Activated T-helper 9 cell treated with anti-CD3 and anti-CD28 coated beads, Interleukin-2, amount 50 U/mL, for 16 hours (primary cell): ENCODE measurements at places on chromosomes 3 and 15.

DNA sequence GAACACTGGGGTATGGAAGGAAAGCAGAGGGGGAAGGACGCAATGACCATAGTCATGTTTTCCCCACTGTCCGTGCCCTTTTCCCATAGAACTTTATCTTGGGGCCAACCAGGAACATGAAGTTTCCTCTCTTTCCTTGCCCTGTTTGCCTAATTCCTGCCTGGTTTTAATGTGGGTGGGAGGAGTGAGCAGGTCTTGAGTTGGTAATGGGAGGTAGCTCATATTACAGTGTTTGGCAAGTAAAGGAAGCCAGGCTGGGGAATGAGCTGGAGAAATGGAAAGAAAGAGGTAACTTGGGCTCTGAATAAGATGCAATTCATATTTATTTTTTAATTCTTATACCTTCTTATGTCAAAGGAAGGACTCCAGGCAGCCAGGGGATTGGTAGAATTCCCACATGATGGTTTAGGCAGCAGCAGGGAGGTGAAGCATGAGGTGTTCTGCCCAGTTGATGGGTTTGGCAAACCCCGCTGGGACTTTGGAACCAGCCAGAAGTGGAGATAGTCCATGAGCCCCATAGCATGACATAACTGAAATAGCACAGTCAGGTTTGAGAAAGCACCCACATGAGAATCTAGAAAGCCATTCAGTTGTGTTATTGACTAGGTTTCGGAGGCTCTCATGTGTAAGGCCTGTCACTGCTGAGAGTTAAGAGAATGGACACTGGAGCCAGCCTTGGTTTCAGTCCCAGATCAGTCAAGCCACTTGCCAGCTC lies 60.0 kb downstream of the CCK start:
- DNase-seq: no peak

DNA sequence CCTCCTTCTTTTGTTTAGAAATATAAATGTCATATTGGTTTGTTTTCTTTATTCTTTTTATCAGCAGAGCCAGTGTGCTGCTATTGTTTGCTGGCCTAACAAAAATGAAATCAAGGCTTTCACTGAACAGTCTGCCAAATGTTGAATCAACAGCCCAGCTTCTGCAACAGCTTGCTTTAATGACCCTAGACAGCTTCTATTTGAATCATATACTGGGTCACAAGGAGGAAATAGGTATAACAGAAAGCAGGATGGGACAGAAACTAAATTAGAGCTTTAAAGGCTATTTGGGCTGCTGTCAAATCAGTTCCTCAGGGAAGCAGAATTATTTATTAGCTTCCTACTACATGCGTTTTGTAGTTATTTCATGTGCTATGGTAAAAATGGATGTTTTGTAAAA lies 12.1 kb upstream of the DNAJC13 start:
- DNase-seq: no peak

DNA sequence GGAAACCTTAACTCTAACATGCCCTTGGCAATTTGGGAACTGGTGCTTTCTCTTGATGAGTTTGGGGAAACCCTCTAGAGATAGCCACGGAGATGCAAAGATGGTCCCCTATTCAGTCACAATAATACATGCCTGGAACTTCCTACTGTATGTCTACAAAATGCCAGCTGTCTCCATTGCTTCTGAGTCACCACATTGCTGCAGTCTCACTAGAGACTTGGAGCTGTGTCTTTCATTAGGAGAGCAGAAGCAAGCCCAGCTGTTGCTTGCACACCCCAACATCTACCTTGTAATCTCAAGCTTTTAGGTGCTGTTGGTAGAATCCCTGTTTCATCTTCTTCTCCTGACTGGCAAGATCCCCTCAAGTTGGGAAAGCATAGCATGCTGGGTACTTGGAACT lies 261.0 kb downstream of the ADAMTSL3 start:
- DNase-seq: no peak

DNA sequence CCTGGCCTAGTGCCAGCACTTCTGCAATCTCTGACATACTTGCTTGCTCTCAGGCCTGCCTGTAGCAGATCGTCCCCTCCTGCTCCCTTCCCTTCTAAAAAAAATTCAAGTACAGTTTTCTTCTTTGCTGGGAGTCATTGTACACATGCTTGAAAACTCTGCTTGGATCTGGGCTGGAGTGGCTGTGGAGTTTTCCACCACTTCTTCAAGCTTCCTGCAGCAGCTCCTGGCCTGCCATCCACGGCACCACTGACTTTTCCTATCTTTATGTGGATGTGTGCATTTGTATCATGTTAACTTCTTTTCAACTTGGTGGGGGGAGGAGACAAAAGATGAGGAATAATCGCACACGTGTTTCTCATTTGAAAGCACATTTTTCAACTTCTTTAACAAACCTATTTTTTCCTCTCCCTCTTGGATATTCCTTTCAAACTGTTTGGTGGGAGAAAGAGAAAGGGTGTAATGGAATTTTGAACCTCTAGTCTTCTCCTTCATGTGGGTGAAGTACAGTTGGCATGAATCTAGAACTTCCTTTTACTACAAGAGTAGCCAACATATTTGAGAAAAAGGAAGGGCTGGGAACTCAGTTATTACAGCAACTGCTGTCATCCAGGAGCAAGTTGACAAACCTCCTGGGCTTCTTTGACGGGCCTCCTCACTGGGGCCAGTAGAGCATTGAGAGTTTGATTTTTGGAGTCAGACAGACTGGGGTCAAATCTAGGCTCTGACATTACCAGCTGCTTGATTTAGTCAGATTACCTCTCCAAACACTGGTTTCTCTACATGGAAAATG lies 61.2 kb upstream of the LRTM1 start:
- DNase-seq: no peak

DNA sequence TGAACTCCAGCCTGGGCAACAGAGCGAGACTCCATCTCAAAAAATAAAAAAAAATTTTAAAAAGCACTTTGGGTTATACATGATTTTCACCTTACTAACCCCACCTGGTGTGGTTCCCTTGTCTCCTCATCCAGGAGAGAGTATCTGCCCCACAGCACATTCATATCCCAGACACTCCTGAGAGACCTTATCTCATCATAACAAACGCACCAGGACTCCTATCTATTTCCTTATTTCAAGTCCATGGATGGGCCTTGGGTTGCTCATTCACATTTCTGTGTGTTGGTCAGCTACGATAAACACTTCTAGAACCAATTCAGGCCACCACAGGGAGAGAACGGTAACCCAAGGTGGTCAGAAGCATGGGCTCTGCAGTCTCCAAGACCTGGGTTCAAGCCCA lies 88.6 kb upstream of the SPATA12 start:
- no peak for DNase-seq

DNA sequence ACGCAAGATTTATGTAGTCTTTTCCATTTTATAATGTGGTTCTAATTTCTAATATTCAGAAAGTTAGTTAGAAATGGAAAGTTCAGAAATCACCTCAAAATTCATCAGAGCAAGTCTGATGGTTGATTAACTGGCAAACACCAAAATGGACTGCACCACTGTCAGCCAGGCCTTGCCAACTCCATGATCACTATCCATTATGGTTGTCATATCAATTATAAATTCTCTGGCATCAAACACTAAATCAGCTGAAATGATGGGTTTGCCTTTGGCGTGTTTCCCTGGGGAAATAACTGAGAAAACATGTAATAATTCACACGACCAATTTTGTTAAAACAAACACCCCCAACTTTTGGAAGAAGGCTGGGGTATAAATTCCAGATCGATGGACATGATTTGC lies 219.4 kb downstream of the CDIN1 start:
- no peak for DNase-seq

GRCh38 chr3:190414297-190414696 lies 26.3 kb downstream of the CLDN16 start:
- DNase-seq: no peak

DNA sequence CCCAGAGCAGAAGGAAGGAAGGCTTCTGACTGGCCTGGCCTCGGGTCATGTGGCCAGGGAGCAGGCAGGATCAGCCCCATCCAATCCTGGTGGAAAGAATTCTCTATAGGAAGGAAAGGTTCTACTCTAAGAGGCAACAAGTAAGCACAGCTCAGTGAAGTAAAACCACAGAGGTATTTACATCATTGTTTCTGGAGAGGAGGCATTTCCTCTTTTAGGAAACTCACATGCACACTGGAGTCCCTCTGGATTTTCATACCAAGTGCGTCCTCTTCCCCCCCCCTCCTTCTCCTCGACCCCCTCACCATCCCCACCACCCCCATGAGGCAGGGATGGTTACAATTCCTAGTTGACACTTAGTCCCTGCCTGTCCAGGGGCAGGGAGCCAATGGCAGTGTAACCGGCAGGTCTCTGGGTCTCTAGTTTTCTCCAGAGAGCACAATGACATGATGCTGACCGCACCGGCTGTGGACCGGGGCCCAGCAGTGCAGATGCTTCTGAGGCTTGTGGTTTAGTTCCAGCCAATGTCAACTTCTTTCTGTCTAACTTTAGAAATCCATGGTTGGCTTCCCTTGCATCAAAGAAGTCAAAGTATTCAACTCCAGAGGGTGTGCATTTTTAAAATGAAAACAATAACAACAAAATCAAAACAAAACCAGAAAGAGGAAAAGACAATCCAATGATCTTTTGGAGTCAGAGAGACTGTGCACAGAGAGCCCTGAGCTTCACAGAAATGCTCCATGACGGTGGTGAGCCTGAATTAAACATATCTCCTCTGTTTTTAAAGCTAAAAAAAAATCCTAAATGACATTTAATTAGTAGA lies 230.3 kb upstream of the TLE3 start:
- DNase-seq: no peak

GRCh38 chr3:189304465-189305351 lies 132.9 kb downstream of the TPRG1 start:
- DNase-seq: no peak

GRCh38 chr15:67080118-67080899 lies 14.9 kb downstream of the SMAD3 start:
- DNase-seq: no peak

DNA sequence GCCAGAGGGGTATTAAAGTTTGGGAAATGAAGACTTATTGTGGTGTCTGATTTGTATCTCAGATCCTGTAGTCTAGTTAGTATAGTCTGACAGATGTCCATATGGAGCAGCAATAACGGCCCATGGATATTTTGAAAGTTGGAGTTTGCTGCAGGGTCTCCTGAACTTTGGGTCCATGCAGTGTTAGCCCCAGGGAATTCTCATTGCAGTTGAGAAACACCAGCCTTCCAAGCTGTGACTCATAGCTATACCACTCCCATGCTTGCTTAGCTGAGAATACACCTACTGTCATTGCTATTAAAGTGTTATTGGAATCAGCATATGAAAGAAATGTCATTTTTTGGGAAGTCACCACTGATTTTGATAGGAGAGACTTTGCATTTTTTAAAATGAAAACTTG lies 29.2 kb downstream of the TMOD2 start:
- no peak for DNase-seq

- peak; percentile 6 for DNase-seq
Observed at GRCh38 chr3:125154800-125155269, 57.7 kb downstream of the SLC12A8 start.

DNA sequence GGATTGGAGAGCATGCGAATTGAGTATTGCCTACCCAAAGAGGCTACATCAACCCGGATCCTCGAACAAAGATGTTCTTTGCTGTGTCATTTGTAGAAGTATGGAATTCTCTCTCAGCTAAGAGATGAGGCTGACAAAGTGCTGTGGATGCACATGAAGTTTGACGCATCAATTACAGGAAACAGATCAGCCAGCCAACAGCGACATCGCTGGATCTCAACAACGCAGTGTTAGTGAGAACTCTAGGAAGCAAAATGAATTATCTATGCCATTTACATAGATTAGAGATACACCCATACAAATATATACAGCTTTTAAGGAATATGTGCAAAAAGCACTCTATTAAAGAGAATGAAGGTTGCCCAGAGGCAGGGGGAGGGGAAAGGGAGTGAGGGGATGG lies 160.6 kb upstream of the RGMA start:
- no peak for DNase-seq

DNA sequence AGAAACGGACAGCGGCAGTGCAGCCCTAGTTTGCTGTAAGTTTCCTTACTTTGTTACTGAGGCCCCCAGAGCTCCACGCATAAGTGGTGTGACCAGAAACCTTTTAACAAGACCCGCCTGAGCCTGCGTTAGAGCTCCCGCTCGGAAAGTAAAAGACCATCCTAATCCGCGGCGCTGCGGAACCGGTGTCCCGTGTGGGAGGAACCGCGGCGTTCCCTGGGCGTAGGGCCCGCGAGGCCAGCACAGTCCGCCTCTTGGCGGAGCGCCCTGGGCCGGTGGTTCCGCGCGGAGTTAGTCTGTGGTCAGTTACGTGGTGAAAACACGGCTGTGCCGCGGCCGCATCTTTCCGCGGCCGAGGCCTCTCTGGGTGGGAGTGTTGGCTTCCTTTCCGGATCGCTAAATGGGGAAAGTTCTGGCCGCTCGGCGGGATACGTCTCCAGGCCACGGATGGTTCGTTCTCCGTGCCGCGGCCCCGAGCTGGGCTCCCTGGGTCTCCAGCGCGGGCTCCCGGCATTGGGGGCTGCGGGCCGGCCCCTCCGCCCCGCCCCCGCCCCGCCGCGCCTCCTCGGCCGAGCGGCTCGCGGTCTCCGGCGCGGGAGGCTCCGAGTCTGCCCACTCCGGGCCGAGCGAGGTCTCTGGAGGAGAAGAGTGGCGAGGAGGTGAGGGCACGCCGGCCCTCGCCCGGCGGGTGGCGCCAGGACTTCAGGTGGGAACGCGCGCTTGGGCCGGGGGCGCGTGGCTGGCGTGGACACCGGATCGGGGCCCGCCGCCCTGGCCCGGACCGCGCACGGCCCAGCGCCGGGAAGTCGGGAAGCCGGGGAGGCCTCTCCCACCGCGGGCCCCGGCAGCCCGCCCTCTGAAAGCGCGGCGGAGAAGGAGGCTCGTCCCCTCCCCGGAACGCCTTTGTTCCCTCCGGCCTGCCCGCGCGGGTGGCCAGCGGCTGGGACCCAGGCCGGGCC lies 754 bp downstream of the B3GNT5 start:
- DNase-seq: peak; percentile 9

DNA sequence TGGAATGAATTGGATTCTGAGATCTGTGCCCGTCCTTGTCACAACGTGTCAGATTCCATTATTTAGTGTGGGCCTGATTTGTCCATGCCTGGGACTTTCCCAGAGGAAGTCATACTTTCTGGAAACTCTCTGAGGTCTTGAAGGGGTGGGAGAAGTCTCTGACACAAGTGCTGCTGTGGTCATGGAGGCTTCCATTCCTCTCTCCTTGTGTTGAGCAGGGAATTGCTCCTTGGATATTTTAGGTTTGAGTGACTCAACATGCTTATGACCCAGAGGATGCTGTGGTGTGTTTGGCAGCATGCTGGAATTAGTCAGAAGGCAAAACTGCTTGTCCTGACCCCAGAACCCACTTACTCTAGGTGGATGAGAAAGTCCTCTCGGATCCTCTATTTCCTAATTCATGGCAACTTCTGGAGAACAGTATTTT lies 132.1 kb downstream of the LPP start:
- DNase-seq: no peak

GRCh38 chr3:65702202-65702601 lies 336.5 kb downstream of the MAGI1 start:
- no peak for DNase-seq

GRCh38 chr3:171525437-171525836 lies 65.2 kb upstream of the TNIK start:
- no peak for DNase-seq

- no peak for DNase-seq
Observed at GRCh38 chr15:90686435-90687218, 30.5 kb upstream of the BLM start.
